ENCODE measurements at places on chromosomes 3 and 15.

- no peak for DNase-seq
Observed at GRCh38 chr3:125057186-125057850, 1.5 kb upstream of the HEG1 start.

- DNase-seq = no peak
Observed at GRCh38 chr3:114691871-114692270, 398.0 kb downstream of the TIGIT start.

GRCh38 chr15:74824976-74825375 is 1.5 kb upstream of the CPLX3 start:
- no peak for DNase-seq

GRCh38 chr15:90913398-90913944 is 10.4 kb downstream of the MAN2A2 start:
- DNase-seq = no peak

GRCh38 chr15:43270676-43271306 is 4.1 kb upstream of the TGM5 start:
- no peak for DNase-seq

DNA sequence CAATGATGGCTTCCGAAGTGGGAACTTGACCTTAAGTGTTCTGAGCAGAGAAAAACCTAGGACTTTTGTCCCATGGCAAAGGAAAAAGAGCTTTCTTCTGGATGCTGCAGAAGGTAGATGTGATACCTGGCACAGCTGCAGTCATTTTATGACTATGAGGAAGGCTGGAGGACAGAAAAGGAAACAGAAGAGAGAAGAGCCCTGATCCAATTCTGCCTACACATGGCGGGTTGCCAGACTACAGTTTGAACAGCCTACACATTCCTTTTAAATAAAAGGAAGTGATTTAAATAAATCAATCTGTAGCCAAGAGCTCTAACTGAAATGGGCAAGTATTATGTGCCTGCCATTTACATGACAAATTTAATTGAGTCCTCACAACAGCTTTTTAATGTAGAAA is 43.6 kb upstream of the CHRNB4 start:
- no peak for DNase-seq

DNA sequence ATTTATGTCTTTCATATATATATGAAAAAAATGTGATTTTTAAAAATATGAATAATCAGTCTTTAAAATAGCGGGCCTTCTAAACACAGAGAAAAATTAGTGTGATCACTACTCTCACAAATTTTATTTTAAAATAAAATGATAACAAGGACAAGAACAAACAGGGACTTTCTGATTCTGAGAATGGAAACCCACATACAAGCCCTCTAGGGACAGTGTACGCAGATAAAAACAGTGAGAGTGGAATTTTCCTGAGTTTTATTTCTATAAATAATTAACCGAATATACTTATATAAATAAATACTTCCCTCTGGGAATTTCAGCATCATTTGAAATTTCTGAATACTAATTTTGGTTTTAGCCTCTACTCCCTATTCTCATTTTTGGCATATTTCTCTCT is 201.4 kb upstream of the CBLB start:
- DNase-seq = no peak

- peak; percentile 5 for DNase-seq
Observed at GRCh38 chr3:187678726-187679268, 8.6 kb upstream of the SST start.

DNA sequence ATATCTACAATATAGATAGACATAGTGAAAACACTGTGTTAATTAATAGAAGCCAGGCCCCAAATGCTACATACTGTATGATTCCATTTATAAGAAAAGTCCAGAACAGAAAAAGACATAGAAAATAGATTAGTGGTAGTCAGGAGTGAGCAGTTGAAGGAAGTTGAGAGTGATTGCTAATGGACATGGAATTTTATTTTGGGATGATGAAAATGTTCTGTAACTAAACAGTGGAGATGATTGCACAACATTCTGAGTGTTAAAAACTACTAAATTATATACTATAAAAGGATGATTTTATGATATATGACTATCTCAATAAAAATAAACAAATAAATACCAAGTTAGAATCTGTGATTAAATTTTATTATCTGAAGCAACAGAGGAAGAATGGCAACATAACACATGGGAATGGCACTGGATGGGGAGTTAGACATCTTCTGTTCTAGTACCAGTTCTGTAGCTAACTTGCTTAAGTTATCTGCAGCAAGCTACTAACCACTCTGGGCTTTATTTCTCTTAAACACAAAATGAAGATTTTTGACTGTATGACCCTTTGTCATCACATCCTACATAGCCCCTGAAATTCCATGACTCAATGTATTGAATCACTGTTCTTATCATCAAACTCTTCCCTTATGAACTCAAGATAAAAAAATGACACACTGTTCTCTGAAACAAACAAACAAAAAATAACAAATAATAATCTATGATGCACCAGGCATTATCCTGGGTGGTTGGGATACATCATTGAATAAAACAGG is 612.7 kb downstream of the TBL1XR1 start:
- no peak for DNase-seq

DNA sequence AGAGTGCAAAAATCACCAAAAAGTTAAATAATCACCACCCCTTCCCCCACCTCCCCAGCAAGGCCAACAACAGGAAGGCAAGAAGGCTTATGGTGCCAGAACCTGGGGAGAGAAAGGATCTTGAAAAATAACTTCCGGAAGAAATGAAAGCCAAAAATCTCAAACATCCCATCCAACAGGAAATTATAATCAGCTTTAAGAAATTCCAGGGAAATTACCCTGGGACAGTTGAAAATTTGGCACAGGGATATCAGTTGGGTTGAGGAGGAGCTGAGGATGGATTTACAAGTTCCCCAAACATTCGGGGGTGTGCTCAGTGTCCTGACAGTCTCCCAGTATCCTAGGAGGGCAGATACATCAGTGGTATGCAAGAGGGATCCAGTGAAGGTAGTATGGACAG is 82.7 kb downstream of the POLR2M start:
- DNase-seq = no peak

DNA sequence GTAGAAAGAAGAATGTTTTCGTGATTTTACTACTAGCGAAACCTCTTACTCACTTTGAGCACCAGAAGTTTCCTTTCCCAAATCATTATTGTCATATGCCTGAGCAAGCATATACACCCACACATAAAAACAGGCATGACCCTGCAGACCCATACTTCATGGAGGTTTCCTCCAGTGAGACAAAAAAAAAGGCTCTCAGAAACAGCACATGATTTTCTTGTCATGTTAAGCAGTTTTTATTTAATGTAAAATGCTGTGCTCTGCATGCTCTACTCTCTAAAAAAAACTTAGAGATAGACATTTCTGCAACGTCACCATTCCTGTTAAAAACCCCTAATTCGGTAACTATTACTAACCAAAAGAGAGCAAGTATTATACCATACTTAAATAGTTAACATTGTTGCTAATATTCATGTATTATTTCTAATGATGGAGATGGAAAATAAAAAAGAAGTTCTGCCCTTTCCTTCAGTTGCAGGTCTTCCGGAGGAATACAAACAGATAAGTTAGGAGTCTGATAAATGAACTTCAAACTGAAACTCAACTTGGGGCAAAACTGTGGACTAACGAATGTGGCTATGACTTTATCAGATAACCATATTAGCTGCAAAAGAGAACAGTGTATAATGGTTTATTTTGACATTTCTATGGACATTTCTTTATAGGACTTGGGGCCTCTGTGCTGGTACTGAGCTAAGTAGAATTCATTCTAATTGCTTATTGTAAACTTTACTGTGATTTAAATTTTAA is 15.9 kb downstream of the CD200R1 start:
- DNase-seq = no peak

DNA sequence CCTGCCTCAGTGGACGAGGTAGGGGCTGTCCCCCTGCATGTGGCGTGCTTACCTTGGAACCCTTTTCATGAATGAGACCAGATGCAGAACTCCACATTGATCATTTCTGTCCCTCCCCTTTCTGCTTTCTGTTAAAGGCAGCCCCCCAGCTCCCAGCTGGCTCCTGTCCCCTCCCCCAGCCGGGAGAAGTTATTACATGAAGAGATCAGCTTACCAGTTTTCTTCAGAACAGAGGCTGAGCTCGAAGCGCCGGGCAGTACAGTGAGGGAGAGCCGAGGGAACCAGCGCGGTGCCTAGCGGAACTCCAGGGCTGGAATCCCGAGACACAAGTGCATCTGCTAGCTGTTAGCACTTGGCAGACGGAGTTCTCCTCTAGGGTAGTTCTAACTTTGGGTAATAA is 263.3 kb upstream of the NR2E3 start:
- no peak for DNase-seq

- no peak for DNase-seq
Observed at GRCh38 chr15:67832897-67833709, 6.7 kb downstream of the RNU6-1 start.

- no peak for DNase-seq
Observed at GRCh38 chr15:69888406-69888805, 209.3 kb downstream of the TLE3 start.

DNA sequence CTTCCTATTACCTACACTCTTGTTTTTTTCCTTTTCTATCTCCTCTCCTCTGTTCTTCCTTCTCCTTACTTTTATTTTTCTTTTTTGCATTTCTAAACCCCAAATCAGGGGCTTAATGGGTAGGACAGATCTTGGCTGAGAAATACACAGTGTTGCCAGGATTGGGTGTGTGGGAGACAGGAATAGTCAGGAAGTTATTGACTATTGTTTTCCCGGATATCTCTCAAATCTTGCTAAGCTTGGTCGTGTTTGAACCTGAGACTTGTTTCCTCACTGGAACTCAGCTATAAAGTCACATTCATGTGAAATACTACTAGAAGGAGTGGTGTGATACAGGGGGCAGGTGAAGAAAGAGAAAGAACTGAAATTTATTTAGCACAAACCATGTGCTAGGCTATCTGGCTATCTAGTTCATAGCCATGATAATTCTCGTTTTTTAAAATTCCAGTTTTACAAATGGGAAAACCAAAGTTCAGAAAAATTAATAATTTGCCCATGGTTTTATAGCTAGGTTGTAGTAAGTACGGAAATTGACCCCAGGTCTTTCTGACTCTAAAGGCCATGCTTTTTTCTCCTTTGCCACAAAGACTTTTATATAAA is 343.2 kb upstream of the UMPS start:
- no peak for DNase-seq

GRCh38 chr3:151999936-152000335 is 126.5 kb downstream of the SUCNR1 start:
- no peak for DNase-seq

DNA sequence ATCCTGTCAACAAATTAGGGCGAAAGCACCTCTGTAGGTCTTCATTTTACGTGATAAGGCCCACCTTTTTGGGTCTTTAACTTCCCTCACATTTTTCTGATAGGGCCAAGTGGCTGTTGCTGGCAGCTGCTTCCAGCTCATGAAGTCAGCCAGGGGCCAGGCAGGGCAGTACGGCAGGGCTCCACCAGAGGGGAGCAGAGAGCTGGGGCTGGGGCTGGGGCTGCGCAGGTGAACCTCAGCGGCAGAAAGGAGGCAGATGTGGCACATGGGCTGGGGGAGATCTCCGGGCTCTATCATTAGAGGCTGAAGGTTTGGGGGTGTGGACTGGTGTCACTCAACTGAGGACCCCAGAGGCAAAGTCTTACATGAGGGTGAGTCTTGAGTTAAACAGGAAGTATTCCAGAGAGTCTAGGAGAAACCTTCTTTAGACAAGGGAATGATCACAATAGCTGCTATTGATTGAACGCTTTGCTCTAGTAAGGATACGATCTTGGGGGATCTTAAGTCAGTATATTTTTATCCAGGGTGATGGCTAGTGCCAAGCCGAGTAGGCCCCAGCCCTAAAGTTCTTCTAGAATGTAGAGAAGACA is 62.8 kb upstream of the MEX3B start:
- peak; percentile 51 for DNase-seq

- DNase-seq = no peak
Observed at GRCh38 chr3:160953686-160954085, 151.5 kb downstream of the B3GALNT1 start.

GRCh38 chr3:130854208-130854864 is 39.5 kb upstream of the ATP2C1 start:
- DNase-seq = no peak

- DNase-seq = no peak
Observed at GRCh38 chr3:151969026-151969642, 95.7 kb downstream of the SUCNR1 start.

DNA sequence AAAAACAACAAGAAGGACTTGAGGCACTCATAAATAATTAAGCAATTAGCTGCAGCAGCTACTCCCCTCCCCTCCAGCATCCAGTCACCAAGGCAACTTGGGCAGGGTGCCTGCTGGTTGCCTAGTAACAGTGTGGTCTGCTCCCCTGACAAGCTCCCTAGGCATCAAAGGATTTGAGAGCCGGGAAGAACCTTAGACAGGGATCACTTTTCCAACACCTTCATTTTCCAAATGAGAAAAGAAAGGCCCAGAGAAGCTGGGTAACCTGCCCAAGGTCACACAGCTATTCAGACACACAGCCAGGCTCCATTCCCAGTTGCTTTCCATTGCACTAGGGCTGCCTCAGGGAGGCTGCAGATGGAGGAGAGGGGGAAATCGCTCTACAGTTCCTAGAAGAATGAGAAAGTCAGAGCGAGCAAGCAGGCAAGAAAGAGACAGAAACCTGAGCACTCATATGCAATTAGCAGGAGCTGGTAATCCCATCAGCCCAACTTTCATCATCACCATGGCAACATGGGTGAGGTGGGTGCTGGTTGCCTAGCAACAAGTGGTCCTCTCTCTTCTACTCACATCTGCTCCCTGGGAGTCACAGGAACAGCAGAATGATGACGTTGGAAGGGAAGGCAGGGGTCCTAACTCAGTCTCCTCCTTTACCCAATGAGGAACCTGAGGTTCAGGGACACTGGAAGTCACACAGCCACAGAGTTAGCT is 3.6 kb upstream of the EIF4E3 start:
- peak; percentile 51 for DNase-seq

DNA sequence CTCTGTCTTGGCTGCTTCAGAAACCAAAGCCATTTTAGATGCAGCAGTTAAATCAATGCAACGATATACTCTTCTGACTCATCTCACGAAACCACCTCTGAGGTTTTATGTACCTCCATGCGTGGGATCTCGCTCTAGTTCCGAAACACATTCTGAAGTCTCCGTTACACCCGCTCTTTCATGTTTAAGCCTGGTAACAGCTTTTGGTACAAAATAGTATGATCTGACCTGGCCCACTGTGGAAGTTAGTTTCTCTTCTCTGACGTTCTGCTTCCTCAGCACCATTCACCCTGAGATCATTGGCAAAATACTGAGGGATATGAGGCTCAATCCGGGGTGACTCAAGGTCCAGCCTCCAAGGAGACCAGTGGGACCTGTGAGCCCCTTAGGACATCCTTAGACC is 121.9 kb downstream of the TMEM266 start:
- DNase-seq = peak; percentile 7

DNA sequence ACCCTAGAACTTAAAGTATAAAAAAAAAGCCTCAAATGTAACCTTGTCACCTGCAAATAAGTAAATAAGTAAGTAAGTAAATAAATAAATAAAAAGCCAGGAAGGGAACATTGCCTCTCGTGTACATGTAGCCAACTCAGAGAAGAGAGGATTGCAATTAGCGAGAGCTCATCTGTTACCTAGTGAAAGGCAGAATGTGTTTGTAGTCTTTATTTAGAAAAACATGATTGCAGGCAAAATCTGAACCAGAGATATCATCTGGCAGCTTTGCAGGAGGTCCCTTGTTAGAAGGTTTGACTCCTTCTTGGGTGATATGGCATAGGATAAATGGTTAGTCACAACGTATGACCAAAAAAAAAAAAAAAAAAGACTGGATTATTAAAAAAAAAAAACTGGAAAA is 71.6 kb upstream of the SYN2 start:
- DNase-seq = no peak

- DNase-seq = no peak
Observed at GRCh38 chr3:44248152-44248551, 6.5 kb downstream of the TOPAZ1 start.
